ENCODE measurements at places on chromosomes 5 and 9.

DNA sequence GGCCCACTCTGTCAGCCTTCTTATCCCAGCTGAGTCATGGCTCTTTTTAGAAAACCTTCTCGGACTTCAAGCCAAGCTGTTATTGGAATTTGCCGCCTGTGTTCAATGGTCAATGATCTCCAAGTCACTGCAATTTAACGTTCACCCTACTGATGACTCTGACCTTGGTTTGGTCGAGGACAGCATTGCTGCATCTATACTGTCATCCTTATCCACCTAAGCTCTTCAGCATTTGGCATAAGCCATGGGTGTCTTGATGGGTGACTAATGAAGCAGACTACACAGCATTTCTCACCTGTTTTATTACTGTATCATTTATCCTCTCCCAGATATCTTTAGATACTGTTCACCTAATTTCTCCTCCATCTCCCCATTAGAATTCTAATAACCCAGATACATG, 5.6 kb upstream of the HSPB3 start:
- no peak for DNase-seq

- DNase-seq: peak; percentile 83
Measured at GRCh38 chr5:42423285-42424165, at the start of gene GHR. Gene GHR, plus strand, starts transcription at chr5:42423439. Its CDS starts 142,436 bp downstream, at chr5:42565875.

GRCh38 chr5:135120951-135121350, 86.9 kb upstream of the PITX1 start:
- DNase-seq: no peak

GRCh38 chr5:180299526-180299925, 7.6 kb upstream of the MAPK9 start:
- no peak for DNase-seq

GRCh38 chr9:103991698-103992097, 102.4 kb upstream of the SMC2 start:
- DNase-seq: no peak

DNA sequence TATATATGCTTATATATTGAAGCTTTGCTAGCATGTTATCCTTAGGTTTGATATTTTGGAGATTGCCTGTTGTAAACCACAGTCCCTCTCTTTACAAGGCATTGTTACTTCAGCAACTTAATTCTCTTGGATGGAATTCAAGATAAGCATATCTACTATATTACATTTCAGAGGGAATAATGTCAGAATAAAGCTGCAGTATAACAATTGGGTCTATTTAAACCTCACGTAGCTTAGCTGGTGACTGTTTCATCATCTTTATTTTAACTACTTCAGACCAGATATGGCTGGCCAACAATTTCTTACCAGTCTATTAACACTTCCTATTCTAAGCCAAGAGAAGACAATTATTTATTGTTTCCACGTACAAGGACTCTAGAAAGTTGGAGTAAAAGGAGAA, 27.1 kb downstream of the ZCCHC10 start:
- no peak for DNase-seq

DNA sequence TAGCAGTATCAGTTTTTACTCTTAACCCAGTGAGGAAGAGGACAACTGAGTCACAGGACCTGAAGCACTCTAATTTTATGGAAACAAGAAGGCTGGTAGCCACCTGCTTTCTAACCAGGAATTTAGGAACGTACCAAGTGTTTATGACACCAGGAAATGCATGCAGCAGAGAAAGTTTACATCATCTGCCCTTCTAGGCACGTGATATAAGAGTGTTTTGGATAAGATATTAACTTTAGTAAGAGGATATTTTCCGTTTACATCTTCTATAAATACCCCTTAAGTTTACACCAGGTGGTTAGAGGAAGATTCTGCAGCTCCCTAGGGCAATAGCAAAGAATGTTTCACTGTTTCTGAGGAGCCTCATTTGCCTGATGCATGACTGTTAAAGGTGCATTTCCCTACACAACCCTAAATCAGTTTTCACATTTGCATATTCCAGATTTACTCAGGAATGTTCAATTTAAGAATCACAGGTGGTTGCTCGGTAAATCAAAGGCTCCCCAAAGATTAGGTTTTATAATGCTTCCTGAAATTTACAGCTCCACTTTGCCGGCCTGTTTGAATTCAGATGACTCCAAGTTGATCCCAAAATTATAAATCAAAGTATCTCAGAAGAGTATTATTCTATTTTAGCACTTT, 1.8 kb downstream of the TSC1 start:
- DNase-seq: no peak

- DNase-seq: peak; percentile 47
Measured at GRCh38 chr5:148374690-148375360, 8.9 kb upstream of the FBXO38 start.

GRCh38 chr5:135094339-135095051, 60.5 kb upstream of the PITX1 start:
- DNase-seq: no peak

GRCh38 chr9:3914416-3914815, 385.5 kb downstream of the GLIS3 start:
- no peak for DNase-seq

- no peak for DNase-seq
Measured at GRCh38 chr9:112193572-112194288, 18.6 kb upstream of the SUSD1 start.

GRCh38 chr5:135466178-135467050, 14.3 kb upstream of the TIFAB start:
- DNase-seq: no peak

DNA sequence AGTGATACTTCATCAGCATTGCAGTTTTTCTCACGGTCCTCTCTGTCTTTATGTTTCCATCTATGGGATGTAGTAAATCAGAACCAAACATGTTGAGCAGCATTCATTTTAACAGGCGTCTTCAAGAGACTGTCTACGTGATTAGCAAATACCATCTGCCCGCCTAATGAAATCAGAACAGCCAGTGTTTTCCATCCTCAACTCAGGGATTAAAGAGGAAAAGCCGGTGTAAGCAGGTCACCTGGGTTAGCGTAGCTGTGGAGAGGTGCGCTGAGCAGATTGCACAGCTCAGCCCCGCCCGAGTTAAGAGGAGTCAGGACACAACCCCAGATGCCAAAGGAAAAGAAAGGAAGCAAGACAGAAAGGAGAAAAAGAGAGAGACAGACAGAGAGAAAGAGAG, 54.3 kb upstream of the ANKRD33B start:
- DNase-seq: no peak

DNA sequence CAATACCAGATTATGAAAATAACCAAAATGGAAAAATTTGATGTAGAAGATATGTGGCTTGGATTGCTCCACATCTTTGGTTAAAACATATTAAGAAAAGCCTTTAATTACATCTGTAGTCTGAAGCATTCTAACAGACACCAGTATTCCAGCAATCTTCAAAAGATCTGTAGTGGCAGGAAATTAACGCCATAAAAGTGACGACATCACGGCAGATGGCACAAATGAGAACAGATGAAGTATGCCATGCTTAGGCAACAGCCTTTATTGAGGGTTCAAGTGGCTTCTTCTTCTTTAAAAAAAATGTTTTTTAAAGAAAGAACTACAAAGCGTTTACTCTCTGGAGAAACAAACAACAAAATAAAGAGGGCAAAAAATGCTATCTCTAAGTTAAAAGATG, 164.2 kb downstream of the MEF2C start:
- DNase-seq: no peak

GRCh38 chr5:75648712-75649111, 37.5 kb downstream of the ANKDD1B start:
- no peak for DNase-seq

DNA sequence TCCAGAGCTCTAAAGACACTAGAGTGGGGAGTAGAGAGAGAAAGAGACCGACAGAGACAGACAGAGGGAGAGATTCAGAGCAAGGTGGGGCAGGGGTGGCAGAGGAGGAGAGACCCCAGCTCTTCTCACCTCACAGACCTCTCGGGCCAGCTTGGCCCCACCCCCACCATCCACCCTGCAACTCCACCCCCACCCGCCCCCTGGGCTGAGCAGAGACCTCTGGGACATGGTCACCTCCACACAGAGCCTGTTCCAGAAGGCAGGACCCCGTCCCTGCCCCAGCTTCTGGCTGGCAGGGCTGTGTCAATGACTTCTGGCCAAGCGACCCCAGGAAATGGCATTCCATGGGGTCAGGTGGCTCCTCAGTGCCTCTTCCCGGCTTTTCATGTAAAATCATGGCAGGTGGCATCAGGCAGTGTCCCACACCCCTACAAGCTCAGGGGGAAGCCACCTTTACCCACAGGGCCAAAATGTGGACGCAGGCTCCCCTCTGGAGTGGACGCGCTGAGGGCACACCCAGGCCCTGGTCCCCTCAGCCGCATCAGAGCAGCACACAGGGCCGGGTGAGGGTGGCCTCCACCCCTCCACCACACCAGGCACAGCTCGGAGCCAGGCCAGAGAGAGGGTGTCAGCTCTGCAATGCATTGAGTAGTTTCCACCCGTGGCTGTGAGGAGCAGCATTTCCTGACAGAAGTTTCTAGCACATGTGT, 131.2 kb upstream of the LPCAT1 start:
- DNase-seq: no peak

GRCh38 chr5:74281166-74281565, 359.4 kb downstream of the ENC1 start:
- DNase-seq: no peak

DNA sequence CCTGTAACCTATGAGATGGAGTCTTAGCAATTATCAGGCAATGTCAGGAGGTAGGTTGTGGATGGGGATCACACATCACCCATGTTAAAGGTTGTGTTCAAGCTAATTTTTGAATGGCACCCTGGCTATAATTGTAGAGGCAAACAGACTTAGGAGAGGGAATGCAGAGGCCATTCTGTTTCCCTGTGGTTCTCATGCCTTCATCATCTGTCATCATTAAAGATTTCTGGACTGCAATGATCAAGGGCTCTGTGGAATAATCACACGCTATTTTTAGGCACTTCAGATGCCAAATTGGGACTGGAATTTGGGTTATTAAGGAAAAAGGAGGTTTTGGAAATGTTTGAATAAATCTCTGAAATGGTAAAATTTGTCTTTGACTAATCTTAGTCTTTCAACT, 1065.4 kb downstream of the TAF11L14 start:
- DNase-seq: no peak

- no peak for DNase-seq
Measured at GRCh38 chr9:86978413-86978812, 31.1 kb upstream of the GAS1 start.

DNA sequence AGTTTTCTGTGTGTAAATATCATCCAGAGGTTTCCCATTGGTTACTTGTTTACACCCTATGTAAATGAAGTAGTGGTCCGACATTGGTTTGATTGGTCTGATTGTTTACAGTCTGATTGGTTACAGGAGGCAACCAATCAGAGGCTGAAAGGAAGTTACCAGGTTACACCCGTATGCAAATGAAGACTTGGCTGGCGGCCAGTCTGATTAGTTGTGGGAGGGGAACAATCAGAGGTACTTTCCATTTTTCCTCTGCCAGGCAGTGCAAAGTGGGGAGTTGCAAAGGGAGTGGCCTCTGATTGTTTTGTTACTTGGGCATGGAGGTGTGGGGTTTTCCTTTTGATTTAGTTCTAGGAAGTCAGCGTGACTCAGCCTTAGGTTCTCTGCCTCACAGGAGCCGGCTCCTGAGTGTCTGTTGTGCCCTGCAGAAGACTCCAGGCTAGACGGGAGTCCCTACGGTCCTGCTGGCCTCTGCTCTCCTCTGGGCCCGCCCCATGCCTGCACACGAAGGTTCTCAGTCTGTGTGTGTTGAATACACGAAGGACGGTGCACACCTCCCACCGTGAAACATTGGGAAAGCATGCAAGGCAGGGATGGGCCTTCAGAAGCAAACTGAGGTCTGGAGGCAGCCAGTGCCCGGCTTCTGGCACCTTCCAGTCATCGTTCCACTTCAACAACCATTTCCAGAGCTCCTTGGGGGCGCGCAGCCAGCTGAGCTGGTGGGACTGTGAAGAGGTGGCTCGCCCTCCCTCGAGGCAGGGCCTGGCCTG, 42.9 kb downstream of the OLFM1 start:
- DNase-seq: no peak

DNA sequence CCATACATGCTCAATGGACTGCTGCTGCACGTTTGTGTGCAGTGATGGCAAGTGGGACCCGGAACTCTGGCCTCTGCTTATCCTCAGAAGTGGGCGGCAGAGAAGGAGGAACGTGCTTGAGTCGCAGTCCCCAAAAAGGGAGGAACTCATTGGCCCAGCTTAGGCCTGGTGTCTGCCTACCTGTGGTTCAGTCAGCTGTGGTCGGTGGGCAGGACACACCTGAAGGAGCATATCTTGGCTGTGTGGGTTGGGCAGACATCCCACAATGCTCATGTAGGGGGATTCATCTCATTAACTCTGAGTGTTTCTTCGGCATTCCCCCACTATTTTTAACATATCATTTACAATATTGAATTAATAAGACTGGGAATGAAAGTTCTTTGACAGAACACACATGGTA, 122.9 kb upstream of the IL12B start:
- DNase-seq: no peak

DNA sequence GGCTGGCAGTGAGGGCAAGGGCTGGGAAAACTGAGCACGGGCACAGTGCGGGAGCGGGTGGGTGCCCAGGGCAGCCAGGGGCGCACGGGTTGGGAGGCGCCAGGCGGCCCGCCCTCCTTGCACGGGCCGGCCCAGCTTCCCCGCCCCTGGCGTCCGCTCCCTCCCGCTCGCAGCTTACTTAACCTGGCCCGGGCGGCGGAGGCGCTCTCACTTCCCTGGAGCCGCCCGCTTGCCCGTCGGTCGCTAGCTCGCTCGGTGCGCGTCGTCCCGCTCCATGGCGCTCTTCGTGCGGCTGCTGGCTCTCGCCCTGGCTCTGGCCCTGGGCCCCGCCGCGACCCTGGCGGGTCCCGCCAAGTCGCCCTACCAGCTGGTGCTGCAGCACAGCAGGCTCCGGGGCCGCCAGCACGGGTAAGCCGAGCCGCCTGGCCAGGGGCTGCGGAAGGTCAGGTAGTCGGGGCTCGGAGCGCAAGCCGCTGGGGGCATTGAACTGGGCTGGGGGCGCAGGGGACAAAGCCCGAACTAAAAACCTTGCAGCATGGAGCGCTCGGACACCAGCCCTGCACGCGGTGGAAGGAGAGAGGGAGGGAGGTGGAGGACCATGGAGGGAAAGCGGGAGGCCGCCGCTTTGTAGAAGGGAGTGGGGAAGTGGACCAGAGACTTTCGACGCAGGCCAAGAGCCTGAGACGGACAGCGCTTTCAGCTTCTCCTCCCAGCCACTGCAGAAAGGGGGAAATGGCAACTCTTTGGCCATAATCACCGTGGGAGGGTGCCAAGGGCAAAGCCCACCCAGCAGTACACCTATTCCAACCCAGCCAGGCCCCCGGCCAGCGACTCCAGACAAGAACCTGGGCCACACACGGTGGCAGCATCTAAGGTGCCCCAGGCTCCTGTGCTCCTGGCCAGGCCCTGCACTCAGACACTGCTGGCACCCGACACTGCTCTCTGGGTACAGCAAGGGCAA, at the start of gene TGFBI:
Gene TGFBI, plus strand, starts transcription at position 207 of the 961 bp plus-strand sequence. Its CDS starts 68 bp downstream, at position 275.
- no peak for DNase-seq

GRCh38 chr5:54944364-54944763, 41.0 kb downstream of the ESM1 start:
- DNase-seq: peak; percentile 12

DNA sequence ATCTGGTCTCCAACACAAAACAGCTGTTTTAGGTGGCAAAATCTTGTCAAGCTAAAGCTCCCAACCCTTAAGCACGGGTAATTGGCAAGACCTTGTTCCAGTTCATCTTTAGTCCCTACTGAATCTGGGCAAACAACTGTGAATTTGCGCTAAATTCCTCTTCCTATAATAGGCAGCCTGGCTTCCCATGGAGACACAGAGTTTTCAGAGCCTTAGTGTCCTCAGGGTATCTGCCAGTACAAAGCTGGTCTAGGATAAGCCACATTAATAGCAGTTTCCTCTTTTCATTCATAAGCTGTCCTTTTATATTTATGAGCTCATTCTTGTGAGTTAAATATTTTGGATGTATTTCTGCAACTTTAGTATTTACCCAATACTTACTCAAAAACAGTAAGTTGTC, 59.5 kb downstream of the FGF10 start:
- no peak for DNase-seq

- no peak for DNase-seq
Measured at GRCh38 chr5:102815540-102816332, 60.6 kb downstream of the PAM start.

Measured in globus pallidus (tissue), 1 donor.